ENCODE measurements at places on chromosomes 1 and 21. TPM values are rescaled to one million over a fixed set of nuclear protein-coding genes. Genes with fewer than 3 reads are reported as not detected.

GRCh38 chr1:203089651-203090045 is 3.8 kb upstream of the MYOG start:
- no peak for DNase-seq

DNA sequence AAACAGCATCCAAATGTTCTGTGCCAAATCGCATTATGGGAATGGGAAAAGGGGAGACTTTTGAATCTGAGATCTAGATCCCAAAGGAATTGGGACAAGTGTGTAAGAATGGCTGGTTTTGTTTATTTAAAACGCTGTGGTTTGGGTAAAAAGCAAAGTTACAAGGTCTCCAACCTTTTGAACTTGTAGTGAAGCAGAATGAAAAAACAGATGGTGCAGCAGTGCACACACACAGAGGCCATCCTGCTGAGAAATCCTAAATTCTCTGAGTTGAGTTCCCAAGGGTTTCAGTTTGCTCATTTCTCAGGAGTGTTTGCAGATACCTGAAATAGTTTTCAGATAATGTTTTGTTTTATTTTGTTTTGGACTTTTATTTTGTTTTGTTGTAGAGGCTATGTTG is 80.2 kb upstream of the CD1D start:
- no peak for DNase-seq

DNA sequence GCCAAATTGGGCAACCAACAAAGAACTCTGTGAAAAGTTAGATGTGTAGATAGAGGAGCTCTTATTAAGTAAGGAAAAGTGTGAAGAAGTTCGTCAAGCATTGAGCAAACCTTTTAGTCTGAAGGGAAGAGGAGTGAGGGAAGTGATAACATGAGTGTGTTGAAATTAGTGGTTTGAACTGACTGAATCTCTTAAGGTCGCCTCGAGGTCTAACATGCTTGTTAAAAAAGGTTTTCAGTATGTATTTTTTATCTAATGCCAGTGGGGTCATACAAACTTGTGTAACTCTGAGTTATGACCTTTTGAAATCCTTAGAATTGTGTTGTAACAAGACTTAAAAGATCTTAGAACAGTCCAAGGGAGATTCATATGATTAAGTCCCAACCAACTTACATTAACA is 34.1 kb downstream of the SOAT1 start:
- no peak for DNase-seq

Gene VWA5B1
- not detected for total RNA-seq

- no peak for DNase-seq
Observed at GRCh38 chr1:168321945-168322344, 41.3 kb downstream of the TBX19 start.

- DNase-seq = no peak
Observed at GRCh38 chr1:206415942-206416341, 54.3 kb upstream of the IKBKE start.

Gene OR2L8
- 0.36 TPM for total RNA-seq

Gene NEK7
- 16.1 TPM for total RNA-seq

- DNase-seq = no peak
Observed at GRCh38 chr1:43818691-43819090, 111.4 kb downstream of the ST3GAL3 start.

DNA sequence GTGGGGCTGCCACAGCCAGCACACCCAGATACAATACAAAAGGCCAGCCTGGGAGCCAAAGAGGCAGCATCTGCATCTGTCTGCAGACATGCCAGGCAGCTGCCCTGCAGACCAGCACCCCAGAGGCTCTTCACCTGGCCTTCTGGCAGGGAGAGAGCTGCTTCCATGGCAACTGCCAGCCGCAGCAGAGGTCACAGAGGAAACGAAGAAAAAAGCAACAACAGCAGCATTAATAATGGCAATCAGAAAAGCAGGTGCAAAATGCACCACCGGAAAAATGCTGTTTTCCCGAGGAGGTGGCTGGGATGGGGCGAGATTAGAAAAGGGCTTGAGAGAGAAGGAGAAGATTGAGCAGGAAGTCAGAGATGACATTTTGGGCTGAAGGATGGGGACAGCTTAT is 309.5 kb downstream of the PCP4 start:
- no peak for DNase-seq

Gene SPATA46
- total RNA-seq = not detected

GRCh38 chr21:14071902-14072734 is 138.6 kb downstream of the LIPI start:
- DNase-seq = no peak

- DNase-seq = no peak
Observed at GRCh38 chr1:51551081-51551480, 32.0 kb upstream of the EPS15 start.

DNA sequence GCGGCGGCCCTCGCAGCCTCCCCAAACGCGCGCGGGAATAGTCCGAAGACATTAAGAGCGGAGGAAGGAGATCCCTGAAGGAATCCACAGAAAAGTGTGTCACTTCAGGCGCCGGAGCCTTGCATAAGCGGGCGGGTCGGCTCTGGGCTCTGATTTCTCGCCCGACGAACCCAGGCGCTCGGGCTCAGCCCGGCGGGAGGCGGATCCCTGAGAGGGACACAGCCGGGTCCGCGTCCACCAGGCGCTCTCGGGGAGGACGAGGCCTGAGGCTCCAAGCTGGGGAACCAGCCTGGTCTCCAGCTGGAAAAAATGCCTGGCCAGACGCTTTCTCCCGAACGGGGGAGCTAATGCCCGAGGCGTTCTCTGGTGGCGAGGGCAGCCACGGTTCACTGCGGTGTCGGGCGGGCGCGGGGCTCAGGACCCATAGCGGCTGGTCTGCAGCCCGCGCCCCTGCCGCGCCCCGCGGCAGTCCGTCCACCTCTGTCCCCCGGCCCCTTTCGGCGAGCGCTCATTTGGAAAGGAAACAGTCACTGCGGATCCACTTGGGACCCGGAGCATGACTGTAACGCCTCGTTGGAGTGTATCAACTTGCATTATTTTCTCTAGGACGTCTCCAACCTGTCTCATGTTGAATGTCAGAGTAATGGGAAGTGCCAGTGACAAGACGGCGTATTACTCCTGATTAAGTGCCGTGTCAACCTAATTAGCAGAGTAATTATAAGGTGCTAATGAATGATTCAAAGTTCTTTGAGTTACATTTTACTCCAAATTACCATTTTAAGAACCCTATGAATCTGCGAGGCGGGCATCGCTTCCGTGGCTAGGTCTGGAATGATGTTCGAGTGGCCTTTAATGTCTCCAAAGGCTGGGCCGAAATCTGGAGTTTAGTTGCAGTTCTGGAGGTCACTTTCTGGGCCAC is 1.6 kb upstream of the BARHL2 start:
- no peak for DNase-seq

GRCh38 chr1:117104986-117105385 is 16.6 kb downstream of the TRIM45 start:
- no peak for DNase-seq

GRCh38 chr1:46197964-46198811 is at the start of gene POMGNT1:
Gene POMGNT1, minus strand, starts transcription at chr1:46198434. Its CDS starts 613 bp downstream, at chr1:46197821.
- DNase-seq = peak; percentile 86

DNA sequence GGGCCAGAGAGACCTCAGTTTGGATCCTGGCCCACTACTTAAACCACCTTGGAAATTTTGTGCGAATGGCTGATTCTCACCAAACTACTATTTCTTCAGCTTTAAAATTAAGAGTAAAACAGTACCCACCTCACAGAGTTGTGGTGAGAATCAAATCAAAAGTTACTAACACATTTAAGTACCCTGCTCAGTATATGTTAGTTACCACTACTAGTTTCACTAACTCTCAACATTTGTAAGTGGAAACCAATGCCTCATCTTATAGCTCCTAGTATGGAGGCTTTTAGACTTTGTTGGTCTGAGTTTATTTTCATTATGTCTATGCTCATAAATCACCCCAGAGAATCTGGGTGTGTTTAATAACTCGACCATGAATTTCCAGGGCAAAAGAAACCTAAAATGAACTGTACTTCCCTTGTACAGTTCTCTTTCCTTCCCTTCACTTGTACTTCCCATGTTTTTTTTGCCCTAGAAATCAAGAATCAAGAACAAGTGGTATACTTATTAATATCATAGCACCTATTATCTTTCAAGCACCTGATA is 11.6 kb upstream of the SERBP1 start:
- DNase-seq = no peak

GRCh38 chr1:52225174-52225573 is 83.3 kb downstream of the ZFYVE9 start:
- DNase-seq = no peak

DNA sequence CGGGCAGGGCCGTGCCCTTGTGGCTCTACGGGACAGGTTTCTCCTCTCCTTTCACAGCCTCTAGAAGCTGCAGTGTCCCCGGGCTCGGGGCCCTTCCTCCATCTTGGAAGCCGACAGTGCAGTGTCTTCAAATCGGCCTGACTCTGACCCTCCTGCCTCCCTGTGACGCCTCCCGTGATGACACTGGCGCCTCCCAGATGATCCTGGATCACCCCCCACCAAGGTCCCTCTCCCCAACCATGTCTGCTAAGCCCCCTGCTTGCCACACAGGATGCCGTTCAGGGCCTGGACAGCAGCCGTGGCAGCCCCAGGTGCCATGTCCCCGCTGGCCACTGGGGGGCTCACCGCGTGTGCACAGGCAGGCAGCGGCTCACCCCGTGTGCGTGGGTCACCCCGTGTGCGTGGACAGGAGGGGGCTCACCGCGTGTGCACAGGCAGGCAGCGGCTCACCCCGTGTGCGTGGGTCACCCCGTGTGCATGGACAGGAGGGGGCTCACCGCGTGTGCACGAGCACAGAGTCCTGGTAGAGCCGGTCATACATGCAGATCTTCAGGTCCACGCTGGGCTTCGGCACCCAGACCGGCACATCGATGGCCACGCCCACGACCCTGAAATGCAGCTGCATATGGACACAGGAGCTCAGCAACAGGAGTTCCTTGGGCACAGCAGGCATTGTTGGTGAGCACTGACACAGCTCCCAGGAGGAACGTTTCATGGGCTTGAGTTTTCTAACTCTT is 24.9 kb upstream of the TMEM52 start:
- DNase-seq = peak; percentile 71

- no peak for DNase-seq
Observed at GRCh38 chr21:33308586-33309490, 15.9 kb upstream of the IFNAR1 start.

DNA sequence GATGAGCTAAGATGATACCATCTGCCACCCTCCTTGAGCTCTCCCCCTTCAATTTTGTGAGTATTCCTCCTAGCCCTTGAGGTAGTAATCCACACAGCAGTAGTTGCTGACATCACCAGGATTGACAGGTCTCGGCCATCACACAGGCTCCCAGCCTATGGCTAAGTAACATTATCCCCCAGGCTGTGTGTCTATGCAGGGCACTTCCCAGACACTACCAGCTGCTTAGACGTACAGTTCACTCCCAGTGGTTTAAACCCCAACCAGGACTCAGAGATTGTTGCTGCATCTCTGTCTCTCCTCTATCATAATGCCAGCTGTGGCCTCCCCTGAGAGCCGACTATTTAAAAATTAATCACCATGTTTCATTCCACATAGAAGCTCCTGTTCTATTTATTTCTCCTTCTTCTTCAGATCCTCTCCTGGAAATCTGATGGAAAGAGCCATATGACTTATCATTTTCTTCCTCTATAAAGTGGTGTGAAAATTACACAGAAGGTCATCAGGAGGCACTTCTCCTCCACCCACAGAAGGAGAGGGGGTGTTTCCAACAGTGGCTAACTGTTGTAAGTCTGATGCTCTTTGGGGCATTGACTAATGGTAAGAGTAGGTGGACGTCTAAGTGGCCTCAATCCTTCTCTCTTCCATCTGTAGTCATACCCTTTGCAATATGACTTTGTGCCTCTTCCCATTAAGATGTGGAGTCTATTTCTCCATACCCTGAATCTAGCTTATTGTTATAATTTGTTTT is 396.3 kb downstream of the SETD4 start:
- no peak for DNase-seq

All from CD8-positive, alpha-beta T cell (primary cell).